ENCODE measurements at places on chromosomes 2 and 18. TPM values are rescaled to one million over a fixed set of nuclear protein-coding genes. Genes with fewer than 3 reads are reported as not detected.

Gene DSG4
- total RNA-seq = not detected

Gene TMEM182
- total RNA-seq = 0.48 TPM

Gene OSGEPL1
- total RNA-seq = 7.6 TPM

Gene RBM44
- 0.67 TPM for total RNA-seq

Gene TMEM150A
- 11.8 TPM for total RNA-seq

Gene ASB18
- not detected for total RNA-seq

Gene ACKR3
- 11.8 TPM for total RNA-seq

Gene DCDC2C
- total RNA-seq = not detected

Gene CYP26B1
- total RNA-seq = 0.65 TPM

Gene BBS5
- total RNA-seq = 2.6 TPM

Gene SLC5A7
- not detected for total RNA-seq

Gene SCN2A
- not detected for total RNA-seq

Gene LYPD6B
- total RNA-seq = 0.10 TPM

Gene GRB14
- 5.9 TPM for total RNA-seq

Gene AGXT
- not detected for total RNA-seq

Gene DTNB
- 12.4 TPM for total RNA-seq

Gene L3MBTL4
- 0.33 TPM for total RNA-seq

Gene UGT1A4
- not detected for total RNA-seq

Gene SH2D6
- not detected for total RNA-seq

Gene HOXD13
- total RNA-seq = not detected

Gene PRSS56
- not detected for total RNA-seq

Gene DOK1
- total RNA-seq = 14.7 TPM

Gene TRIM43
- not detected for total RNA-seq

Gene TMEM198
- not detected for total RNA-seq

Gene FTCDNL1
- total RNA-seq = 0.67 TPM

Gene VWA3B
- total RNA-seq = not detected

Gene ARHGAP15
- not detected for total RNA-seq

Gene TSHZ1
- total RNA-seq = 14.3 TPM

Data from vein endothelial cell (primary cell).